Fibroblast of gingiva (primary cell): ENCODE measurements at places on chromosomes 1 and 21.

DNA sequence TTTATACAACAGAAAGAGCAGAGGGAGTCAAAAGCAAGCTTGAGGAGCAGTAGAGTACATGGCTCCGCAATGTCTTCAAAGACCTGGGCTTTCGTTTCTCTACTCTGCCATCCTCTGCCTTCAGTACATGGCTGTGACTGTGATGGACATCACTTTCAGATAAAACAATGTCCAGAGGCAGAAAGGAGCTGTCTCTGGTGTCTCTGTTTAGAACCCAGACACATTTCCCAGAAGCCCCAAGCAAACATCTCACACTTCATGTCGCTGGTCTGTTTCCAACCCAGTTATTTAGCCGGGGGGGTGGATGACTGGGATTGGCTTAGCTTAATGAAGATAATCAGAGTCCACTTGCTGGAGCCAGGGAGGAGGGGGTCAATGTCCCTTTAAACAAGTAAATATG lies 25.6 kb downstream of the SGIP1 start:
- DNase-seq, result no peak

GRCh38 chr1:56866656-56867055 lies 12.1 kb downstream of the C8A start:
- DNase-seq, result peak; percentile 59

DNA sequence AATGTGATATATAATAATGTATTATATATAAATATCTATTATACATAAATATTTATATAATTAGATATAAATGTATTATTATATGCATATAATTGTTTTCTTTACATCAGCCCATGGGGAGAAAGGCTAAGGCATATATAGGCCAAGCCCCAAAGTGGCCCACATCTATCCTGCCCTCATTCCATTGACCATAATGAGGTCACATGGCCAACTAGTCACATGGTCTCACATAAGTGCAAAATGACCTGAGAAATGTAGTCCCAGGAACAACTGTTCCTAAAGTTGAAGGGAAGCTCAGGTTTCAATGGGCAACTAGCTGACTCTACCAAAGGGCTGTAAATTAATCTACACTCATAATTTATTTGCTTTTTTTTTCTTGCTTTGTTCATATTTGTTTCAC lies 14.5 kb upstream of the CCDC185 start:
- DNase-seq, result no peak

DNA sequence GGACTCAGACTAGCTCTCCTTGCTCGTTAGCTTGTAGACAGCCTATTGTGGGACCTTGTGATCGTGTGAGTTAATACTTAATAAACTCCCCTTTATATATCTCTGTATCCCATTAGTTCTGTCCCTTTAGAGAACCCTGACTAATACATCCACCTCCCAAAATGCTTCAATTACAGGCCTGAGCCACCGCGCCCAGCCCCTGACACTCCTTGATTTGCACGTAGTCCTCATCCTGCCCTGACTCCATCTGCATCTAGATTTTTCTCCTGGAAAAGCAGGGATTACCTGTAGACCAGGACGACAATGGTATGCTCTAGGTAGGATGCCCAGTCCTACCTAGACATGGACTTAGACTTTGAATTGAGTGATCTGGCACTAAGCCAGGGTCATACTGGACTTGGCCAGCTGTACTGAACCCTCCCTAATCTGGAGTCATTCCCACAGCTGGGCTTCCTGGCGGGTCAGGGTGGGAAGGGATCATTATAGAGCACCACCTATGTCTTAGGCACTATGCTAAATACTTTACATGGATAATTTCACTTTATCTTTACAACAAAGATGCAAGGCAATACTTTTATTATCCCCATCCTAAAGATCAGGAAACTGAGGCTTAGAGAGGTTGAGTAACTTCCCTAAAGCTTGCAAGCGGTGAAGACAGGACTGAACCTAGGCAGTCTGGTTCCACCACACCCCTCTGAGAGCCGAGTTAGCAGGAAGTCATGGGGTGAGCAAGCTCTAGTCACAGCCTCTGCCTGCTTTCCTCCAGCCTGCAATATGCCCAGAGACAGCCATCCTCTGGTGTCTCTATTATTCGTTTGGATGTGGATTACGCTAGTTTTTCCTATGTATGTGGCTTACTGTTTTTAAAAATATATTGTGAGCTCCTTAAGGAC lies 89.4 kb downstream of the DTL start:
- no peak for DNase-seq

DNA sequence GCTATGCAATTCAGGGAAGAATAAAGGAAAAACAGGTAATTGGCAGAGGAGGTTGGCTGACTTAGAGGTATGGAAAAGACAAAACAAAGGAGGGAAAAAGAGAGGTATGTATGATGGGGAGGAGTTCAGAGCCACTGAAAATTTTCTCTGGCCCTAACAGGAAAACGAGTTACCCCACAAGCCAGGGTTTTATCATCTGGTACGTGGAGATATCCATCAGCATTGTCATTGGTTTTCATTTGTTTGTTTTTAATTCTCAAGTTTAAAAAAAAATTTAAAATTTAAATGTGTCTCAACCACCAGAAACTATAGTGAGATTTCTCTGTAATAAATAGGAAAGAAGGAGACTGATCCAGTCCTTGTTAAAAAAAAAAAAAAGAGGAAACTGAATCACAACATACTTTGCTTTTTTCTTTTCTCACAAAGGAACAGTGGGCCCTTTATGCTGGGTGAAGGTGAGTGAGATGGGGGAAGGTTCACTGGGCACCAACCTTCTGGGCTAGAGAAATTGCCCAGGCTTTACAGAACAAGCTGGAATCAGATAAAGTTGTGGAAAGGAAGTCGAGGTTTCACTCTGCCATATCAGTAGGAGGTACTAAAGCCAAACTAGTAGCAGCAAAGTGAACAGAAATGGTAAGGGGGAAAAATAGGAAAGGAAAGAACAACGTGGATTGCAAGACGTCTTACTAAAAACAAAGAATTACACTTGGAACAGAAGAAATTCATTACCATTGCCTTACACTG lies 2.7 kb downstream of the IFNAR2 start:
- no peak for DNase-seq

DNA sequence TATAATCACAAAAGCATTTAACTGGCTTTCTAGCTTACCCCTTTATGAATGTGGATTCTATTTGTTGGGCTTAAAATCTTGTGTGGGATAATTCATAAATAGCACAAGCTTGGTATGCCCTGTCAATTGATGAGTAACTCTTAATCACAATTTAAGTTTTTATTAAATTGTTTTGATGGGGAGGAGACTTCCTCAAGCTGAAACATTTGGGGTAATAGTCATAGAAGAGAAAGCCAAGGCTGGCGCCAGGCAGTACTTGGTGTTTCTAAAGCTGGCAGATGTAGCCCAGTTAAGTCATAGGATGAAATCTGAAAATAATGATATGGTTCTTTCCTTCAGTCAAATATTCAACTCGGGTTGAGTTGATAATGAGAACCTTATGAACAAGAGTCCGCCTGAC lies 167.2 kb downstream of the FMN2 start:
- peak; percentile 96 for DNase-seq

GRCh38 chr1:38274974-38275373 lies 228.4 kb upstream of the POU3F1 start:
- no peak for DNase-seq

- peak; percentile 68 for DNase-seq
Measured at GRCh38 chr1:159040206-159040605, 30.5 kb downstream of the IFI16 start.

GRCh38 chr1:192108161-192108560 lies 50.1 kb upstream of the RGS18 start:
- no peak for DNase-seq

DNA sequence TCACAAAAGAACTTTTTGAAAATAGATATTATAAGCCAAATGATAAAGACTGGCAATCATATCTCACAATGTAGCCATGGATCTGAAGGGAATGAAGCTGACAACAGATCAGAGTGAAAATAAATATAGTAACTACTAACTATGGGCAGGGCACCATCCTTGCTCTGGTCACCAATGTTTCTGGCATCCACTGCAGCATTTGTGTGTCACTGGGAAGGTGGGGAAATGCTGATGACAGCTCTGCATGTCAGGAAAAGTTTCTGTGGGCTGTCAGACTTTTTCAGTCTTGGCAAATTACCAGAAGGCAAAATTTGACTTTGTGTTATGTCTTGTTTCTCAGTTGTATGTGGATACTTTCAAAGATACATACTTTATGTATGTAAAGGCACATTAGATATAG lies 195.6 kb downstream of the ZNF326 start:
- DNase-seq, result no peak

DNA sequence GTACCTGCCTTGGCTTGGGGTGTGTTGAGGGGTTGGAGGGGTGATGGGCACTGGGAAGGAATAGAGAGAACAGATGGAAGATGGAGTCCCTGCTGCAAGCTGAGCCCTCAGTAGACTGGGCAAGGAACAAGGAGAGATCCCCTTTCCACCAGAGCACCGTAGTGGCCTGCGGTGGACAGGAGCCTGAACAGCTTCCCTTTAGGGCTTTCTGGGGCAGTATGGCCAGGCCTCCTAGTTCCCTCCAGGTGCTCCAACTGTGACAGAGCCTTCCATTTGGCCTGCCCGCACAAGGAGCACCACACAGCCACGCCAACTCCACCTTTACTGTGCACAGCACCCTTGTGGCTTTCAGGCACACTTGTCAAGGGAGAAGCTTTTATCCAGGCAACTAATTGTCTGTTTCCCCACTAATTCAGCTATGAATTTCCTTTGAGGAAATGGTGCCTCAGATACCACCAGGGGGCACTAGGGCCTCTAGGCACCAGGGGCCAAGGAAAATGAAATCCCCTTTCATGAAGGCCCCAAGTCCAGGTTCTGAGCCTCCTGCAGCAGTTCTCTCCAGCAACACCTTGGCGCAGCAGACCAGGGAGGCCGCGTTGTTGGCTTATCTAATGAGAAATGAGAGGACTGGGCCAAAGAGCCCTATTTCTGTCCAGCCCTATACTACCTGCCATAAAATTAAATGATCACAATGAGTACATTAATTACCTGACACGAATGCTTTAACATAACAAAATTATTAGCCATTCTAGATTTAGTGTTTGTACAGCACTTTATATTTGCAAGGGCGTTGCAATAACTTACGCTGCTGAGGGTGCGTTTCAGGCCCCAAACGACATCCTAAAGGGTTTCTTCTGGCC lies 23.1 kb upstream of the ERI3 start:
- peak; percentile 35 for DNase-seq

DNA sequence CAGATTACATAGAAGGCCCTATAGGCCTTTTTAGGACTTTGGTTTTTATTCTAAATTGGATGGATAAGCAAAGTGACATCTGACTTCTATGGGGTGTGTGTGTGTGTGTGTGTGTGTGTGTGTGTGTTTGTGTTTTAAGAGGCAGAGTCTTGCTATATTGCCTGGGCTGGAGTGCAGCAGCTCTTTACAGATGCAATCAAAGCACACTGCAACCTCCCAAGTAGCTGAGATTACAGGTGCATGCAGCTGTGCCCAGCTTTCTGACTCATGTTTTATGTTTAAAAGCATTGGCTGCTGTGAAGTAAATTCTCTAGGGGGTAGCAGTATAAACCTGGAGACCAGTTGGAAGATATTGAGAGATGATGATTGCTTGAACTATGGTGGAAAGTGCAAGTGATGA lies 12.4 kb upstream of the EVI5 start:
- no peak for DNase-seq
